Activated CD4-positive, alpha-beta T cell treated with anti-CD3 and anti-CD28 coated beads, Interleukin-2, amount 50 U/mL, for 16 hours (primary cell): ENCODE measurements at places on chromosomes 7 and 10.

DNA sequence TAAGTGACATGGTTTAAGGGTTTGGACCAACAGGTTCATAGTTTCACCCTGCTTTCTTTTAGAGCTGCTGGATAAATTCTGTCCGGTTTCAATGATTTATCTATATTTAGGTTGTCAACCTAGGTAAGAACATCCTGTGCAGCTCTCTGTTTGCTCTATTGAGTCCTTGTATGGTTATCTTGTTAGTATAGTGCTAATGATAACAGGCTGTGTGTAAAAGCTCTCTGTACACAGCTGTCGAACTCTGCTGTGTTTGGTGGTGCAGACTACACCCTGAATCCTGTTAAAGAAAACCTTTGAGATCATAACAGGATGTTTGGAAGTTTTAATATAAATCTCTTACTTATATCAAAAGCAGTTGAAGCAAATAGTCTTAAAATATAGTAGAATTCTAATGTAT is 219.2 kb downstream of the SDK1 start:
- DNase-seq, result no peak

DNA sequence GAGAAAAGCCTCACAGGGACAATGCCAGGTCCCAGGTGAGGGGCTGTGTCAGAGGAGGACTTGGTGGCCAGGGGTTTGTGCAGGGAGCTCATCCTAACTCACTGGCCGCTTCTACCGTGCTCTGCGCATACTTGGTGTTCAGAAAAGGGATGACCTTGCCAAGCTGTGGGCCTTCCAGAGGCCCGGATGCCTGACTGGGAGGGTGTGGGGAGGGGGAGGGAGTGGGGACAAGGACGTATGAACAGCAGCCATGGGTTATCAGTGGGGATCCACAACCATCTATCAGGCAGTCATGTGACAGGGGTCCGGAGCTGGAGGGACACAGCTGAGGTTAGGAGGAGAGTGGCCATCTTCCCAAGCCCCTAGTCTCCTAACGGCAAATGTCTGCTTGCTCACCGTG is 6.2 kb downstream of the SFXN4 start:
- no peak for DNase-seq

- DNase-seq, result peak; percentile 87
Observed at GRCh38 chr10:14185316-14186045, 145.2 kb downstream of the FRMD4A start.

DNA sequence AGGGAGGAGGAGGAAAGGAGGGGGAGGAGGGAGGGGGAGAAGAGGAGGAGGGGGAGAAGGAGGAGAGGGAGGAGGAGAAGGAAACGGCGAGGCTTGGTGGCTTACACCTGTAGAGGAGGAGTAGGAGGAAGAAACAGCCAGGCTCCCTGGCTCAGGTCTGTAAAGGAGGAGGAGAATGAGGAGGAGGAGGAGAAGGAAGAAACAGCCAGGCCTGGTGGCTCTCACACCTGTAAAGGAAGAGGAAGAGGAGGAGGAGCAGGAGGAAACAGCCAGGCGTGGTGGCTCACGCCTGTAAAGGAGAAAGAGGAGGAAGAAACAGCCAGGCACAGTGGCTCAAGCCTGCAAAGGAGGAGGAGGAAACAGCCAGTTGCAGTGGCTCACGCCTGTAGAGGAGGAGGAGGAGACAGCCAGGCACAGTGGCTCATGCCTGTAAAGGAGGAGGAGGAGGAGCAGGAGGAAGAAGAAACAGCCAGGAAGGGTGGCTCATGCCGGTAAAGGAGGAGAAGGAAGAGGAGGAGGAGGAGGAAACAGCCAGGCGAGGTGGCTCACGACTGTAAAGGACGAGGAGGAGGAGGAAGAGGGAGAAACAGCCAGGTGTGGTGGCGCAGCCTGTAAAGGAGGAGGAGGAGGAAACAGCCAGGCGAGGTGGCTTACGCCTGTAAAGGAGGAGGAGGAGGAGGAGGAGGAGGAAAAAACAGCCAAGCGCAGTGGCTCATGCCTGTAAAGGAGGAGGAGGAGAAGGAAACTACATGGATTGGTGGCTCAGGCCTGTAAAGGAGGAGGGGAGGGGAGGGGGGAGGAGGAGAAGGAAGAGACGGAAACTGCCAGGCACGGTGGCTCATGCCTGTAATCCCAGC is 14.9 kb upstream of the CRCP start:
- DNase-seq, result peak; percentile 42

DNA sequence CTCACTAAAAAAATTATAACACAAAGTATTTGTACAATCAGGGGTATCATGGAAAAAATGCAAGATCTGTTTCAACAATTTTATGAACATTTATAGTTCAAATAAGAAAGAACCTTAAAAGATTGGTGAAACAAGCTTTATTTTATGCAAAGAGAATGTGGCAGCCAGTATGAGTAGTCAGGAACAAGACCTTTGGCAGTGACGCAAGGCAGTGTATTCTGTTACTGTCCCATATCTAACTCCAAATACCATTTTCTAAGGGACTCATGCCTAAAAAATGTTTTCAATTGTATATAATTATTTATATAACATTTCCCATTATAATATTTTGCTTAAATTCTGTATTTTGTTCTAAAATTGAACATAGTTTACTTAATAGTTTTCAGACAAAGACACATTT is 19.1 kb upstream of the FAM53B start:
- no peak for DNase-seq
